ENCODE measurements at places on chromosomes 3 and 15.

DNA sequence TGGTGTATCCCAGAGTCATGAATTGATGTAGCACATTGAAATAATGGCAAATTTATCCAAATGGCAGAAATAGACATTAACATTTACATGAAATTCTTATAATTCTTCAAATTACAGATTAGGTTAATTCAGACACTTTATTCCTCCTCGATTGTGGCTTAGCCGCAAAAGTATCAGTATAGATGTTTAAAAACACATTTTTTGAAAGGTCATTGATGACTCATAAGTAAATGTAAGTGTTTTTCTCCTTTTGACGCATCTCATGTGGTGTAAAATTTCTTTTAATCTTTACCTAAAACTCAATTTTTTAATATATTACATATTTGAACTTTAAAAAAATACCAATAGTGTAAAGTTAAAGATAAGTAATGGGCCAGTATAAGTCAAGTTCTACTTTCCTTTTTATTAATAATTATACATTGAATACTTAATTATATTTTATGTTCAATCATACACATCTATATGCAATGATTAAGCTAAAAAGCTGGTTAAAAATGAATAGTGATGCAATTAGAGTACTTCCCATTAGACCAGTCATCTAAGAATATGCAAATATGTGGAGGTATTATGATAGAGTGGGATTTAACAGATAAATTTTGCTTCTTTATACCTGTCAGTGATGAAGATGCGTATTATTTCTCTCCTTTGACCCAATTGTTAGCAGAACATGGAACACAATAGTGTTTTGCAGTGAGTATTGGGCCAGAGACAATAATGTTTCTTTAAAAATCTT lies 678.1 kb upstream of the DPPA4 start:
- no peak for DNase-seq

DNA sequence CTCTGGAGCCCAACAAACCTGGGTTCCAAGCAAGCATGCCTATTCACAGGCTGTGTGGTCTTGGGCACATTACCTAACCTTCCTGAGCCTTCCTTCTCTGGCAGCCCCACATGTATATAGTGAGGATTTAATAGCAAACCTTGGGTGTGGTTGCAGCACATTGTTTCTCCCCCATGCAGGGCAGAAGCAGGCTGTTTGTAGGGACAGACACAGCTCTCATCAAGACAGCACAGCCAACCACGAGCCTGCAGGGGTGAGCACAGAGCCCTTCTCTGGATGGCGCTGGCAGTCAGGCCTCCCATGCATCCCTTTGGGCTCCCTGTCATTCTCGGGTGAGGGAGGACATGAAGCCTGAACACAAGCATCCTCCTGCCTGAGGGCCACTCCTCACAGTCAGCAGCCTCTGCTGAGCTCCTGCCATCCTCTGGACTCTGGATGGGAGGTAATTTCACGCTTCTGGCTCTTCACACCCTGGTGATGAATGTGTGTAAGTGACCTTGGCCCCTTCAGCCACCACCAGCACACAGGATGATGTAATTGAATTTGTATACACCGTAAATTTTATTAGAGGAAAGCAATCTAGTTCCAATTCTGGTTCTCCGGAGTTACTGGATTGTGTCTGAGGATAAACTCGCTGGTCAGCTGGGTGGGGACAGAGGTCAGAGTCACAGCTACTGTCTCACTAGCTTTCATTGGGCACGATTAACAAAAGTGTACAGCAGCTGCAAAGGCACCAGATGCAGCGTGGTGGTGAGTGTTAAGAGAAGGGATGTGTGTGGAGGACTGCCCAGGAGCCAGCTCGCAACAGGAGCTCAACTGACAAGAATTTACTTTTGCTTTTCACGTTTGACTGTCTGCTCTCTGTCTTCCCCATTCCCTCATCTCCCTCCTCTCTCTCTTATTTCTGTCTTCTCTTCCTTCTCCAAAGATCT lies 118.1 kb downstream of the CLSTN2 start:
- DNase-seq = no peak

GRCh38 chr3:98596541-98597500 lies 3.4 kb upstream of the CPOX start:
- DNase-seq = peak; percentile 64

DNA sequence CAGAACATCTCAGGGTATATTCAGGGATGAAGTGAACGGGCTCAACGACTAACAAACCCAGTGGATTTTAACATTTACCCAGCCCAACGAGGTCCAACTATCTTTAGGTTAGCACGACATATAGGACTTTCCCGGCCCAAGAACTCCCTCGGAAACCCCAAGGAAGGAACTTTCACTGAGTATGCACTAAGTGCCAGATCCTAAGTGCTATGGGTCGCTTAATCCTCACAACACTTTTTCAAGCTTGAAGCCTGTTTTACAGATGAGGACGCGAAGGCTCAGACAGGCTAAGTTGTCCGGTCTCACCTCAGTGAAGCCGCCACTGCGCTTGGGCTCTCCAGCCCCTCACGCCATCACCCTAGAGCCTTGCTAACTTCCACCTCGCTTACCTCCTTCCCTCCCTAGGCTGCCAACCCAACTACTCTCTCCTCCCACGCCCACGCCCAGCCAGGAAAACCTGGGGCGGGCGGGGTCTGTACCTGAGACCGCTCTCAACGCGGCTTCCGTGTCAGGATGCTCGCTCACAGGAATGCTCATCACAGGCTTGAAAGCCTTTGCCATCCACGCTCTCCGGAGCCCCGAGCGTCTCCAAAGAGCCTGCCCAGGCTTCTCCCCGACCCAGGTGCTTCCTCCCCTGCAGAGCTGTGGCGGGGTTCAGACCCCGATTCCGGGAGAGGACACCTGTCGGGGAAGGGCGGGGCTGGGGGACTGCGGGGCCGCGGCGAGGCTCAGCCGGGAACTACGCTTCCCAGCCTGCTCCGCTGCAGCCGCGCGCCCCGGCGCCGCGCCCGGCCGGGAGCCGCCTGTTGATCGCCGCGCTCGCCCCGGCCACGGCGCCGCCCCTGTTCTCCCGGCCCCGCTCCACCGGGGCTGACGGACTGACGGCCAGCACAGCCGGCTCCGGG lies at the start of gene TMOD2:
Gene TMOD2 (plus strand): TSS at position 806 of the 905 bp plus-strand sequence. CDS start 14,845 bp downstream, outside the sequence.
- peak; percentile 25 for DNase-seq

DNA sequence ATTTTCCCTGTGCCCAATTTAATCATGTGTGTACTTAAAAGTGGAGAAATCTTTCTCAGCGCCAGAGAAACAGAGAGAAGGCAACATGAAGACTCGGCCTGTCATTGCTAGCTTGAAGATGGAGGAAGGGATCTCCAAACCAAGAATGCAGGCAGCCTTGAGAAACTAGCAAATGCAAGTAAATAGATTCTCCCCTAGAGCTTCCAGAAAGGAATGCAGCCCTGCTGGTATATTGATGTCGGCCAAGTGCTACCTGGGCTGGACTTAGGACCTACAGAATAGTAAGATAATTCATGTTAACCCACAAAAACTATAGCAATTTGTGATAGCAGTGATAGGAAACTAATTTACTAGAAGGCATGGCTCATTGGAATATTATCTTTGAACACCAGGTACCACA lies 150.9 kb upstream of the ABI3BP start:
- no peak for DNase-seq

DNA sequence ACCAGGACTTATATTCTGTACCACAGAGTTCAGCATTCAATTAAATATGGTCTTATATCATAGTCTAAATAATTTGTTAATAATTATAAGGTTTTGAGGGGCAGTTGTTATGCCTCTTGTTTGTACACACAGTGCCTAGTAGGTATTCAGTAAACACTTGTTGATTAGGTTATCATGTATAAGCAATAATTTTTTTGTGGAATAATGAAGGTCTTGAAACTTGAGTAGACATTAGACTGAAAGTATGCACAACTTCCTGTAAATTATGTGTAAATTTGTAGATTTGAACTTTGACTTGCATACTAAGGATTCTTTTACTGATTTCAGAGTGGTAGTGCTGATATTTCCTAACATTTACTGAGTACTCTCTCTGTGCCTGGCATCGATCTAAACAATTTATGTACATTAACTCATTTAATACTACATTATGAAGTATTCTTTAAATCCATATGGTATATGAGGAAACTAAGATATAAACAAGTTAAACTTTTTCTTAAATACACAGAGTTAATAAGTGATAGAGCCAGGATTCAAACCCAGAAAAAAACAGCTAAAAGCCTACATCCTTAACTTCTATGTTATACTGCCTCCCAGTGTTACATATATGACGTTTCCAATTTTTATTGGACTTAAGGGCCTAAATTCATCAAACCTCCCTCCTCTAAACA lies 65.1 kb downstream of the GLCE start:
- DNase-seq = peak; percentile 57

- DNase-seq = peak; percentile 10
These were observed 103.1 kb downstream of the LRIG1 start for GRCh38 chr3:66397745-66398144.

Measured in A673 (cell line).